Stimulated activated CD4-positive, alpha-beta T cell treated with anti-CD3 and anti-CD28 coated beads, Interleukin-2, amount 100 ng/mL, for 24 hours (primary cell): ENCODE measurements at places on chromosomes 11 and 22.

DNA sequence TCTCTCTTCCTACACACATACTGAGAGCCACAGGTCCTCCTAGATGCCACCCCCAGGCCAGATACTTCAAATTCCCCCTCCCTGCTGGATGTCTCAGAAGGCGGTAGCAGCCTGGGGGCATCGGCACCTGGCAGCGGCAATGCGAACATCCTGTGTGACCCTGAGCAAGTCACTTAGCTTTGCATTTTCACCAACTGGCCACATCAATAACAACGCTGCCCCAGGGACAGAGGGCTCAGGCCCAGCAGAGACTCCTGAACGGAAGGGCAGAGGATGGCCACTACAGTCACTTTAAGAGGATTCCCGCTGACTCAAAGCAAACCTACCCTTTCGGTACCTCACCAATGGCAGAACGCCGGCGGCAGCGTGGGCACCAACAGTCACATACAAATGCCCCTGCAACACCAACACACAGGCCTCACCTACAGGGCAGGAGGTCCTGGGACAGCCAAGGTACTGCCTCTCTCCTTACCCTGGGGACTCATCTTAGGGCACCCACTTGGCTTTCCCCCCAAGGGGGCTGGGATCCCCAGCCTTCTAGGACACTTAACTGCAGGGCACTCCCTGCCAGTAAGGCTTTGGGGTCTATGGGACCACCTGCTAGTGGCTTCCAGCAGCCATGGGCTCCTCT lies 1.6 kb downstream of the LMO1 start:
- no peak for DNase-seq

DNA sequence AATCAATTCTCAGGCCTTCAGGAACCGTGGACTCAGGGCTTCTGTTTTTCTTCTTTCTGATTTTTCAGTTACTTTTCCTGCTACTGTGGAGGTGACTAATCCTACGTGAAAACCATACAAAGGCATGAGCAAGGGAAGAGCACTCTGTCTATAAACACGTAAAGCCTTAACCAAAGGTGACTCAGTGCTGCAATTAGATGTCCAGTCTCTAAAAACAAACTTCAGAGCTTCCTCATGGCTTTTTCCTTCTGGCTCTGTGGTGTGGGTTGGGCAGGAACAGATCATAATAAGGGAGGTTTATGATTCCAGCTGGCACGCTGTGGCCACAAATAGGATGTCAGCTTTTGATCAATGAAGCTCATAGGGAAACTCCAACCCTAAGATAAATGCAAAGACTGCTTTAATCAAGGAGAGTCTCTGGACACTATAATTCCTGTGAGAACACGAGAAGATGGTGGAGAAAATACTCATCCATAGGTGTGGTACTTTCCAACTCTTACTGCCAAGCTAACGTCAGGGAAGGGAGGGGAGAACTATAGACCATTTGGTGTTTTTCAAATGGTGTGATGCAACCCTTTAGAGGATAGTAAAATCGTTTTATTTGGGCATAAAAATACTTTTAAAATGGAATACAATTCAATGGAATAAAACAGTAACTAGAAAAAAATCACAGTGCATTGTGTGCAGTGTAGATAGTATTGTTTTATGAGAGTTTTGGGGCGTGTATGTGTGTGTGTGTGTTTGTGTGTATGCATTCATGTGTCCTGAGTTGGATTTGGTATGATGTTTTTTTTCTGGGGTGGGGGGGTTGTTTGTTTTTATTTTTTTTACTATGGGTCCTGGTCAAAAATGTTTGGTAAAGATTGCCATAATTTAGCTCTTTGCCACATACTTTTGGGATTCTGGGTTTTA lies at the start of gene NXPE2:
NXPE2 (plus strand) TSS at position 403 of the 912 bp plus-strand sequence; CDS start at position 452, 49 bp downstream.
- DNase-seq = no peak

GRCh38 chr22:43399338-43399979 lies 12.4 kb upstream of the MPPED1 start:
- no peak for DNase-seq

DNA sequence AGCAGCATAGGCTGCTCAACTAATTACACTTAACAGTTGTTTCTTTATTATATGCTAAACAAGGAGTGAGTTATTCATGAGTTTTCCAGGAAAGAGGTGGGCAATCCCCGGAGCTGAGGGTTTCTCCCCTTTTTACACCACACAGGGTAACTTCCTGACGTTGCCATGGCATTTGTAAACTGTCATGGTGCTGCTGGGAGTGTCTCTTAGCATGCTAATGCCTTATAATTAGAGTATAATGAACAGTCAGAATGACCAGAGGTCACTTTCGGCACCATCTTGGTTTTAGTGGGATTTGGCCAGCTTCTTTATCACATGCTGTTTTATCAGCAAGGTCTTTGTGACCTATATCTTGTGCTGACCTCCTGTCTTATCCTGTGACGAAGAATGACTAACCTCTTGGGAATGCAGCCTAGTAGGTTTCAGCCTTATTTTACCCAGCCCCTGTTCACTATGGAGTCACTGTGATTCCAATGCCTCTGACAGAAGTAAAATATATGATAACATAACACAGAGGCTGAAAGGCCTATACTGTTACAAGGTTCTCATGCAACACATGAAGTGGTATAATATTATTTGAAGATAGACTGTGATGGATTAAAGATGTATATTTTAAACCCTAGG lies 41.3 kb upstream of the RDX start:
- peak; percentile 42 for DNase-seq

- no peak for DNase-seq
Measured at GRCh38 chr11:926341-926916, 759 bp downstream of the AP2A2 start.

DNA sequence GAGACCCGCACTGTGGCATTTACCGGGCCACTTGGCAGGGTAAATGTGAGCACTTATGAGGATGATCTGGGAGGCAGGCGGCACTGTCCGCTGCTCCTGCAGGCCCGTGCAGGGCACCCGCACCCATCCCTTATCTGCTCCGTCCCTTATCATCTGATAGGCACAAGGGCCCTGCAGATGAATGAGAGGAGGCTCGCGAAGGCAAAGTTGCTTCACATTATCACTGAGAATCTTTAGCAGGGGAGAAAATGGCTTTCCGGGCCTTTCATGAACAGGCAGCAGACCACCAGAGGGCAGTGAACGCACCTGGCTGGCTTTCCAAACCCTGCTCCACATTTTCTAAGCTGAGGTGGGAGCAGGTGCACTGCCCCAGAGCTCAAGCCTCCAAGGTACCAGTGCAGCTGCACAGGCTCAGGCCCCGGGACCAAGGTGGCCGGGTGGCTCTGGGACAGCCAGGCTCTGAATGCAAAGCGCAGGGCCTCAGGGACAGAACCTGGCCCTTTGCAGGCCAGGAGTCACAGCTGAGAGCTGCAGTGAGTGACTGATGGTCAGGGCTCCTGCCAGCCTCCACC lies 165.6 kb downstream of the SHANK2 start:
- DNase-seq = peak; percentile 5

DNA sequence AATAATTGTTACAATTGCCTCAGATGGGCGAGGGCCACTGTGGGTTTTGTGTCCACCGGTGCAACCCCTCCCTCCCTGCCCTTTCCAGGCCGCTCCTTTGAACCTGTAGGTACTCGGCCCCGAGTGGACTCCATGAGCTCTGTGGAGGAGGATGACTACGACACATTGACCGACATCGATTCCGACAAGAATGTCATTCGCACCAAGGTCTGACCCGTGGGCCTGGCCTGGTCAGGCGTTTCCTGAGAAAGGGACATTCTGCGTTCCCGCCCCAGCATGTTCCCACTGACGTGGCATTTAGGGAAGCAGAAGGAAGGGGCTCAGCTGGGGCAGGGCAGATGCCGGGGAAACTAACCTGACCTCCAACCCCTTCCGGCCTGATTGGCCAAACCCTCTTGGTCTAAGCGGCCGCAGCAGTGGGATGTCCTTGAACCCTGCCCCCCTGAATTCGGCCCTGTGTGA lies 10.1 kb downstream of the SIDT2 start:
- DNase-seq = no peak

DNA sequence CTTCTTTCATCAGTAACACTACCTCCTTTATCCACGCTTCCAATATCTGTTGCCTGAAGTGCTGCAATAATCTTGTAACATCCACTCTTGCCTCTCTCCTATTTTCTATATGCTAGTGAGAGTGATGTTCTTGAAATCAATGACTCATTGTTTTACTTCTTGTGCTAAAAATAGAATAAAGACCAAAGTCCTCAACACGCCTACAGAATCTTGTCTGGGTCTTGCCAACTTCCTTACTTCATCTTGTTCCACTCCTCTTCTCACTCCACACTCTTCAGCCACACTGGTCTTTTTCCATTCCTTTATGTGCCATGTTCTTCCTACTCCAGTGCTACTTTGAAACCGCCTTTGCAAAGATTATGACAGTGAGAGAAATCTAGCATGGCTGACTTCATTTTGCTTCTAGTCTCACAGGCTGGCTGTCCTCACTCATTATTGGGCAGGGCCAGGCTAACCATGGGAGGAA lies 136.4 kb downstream of the CCDC81 start:
- DNase-seq = no peak

DNA sequence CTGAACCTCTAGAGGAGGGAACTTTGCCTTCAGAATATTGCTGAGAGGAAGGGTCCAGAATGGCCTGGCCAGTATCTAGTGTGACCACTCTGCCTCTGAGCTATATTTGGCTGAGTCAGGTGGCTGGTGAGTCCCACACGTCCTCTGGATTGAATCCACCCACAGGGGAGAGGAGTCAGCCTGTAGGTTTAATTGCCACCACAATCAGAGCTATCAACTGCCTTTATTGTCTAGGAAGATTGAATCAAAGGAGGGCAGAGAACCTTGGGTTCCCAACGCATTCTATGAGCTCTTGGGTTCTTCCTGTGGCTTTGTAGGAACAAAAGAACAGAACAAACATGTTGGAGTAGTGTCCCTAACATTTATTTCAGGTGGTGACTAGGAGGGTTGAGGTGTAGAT lies 67.7 kb downstream of the ST3GAL4 start:
- no peak for DNase-seq

DNA sequence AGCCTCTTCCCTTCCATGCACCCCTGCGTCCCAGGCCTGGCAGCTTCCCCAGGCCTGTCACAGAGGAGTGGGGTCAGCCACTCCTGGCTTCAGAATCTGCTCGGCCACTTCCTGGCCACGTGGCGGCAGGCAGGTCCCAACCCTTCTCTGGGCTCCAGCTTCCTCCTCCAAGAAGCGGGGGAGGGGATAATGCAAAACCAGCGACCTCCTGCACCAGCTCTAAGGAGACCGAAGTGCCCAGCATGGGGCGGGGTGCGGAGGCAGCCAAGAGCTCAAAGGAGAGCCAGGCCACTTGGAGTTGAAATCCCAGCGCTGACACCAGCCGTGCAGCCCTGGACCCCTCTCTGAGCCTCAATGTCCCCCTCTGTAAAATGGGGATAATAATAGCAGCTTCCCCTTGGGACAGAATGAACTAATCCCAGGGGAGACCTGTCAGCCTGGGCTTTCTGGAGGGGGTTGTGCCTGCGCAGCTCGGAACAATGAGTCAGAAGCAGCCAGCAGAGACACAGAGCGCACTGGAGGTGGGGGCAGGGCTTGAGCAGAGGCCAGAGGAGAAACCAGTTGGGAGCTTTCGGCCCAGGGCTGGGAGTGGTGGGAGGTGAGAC lies 22.8 kb upstream of the PICK1 start:
- no peak for DNase-seq

DNA sequence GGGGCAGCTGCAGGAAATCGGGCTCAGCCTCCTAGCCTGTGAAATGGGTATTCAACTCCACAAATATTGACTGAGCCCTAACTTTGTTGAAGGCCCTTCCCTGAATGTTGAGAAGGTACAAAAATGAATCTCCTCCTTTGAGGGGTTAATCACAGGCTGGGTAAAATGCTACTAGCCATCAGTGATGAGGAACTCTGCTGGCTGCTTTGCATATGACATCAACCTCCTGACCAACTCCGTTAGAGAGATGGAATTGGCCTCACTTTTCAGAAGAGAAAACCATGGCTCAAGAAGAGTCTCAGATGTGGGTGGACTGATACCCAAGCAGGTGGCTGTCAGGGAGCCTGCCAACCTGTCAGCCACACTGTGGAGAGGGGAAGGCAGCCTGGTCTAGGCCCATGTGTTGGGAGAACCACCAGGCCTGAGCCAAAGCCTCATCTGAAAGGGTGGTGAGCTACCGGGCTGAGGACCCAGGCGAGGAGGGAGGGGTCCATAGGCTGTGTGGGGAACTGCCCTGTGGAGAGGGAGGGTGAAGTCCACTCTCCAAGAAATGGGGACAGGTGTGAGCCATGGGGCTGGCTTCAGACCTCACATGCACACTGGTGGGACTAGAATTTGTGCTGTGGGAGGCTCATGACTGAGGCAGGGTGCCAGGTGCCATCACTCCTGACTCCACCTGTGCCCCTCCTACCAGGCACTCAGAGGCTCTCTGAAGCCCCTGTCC lies 11.8 kb downstream of the CDCA5 start:
- no peak for DNase-seq

GRCh38 chr11:66607126-66607834 lies 9.2 kb upstream of the RBM14 start:
- DNase-seq = no peak

DNA sequence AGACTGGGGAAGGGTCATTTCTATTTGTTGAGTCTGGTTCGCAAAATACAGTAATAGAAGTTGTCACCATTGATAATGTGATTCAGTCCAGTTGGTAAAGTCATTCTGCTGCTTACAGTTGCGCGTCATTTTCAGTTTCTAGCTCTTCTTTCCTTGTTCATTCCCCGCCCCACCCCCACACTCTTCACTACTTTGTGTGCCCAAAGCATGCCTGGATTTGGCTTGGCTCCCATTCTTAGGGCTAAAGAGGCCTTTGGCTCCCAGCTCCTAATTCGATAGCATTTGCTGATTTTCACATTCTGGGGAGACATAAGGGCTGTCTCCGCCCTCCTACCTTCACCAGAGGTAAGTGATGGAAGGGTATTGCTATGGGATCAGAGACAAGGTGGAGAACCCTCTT lies 43.0 kb downstream of the CECR2 start:
- no peak for DNase-seq

GRCh38 chr22:41201141-41201540 lies 4.0 kb upstream of the L3MBTL2 start:
- no peak for DNase-seq

GRCh38 chr11:64267207-64267945 lies 16.0 kb downstream of the PLCB3 start:
- DNase-seq = no peak
